ENCODE measurements at places on chromosomes 13 and 19.
A peak's percentile ranks its signal among the peaks of the same experiment; 100 is the strongest.

DNA sequence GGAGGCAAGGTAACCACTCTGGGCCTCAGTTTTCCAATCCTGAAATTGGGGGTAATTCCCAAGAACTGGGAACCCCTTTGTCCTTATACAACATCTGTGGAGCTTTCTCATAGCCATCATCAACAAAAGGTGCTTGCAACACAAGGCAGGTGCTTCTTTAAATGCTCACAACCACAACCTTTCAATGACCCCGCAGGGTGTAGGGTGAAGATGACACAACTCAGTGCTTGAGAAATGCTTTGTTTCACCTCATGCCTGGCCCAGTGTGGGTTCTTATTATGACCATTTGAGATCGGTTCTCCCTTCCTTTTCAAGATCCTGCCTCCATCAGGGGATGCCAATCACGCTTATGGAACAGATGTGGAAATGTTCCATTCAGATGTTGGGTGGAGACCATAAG, 8.4 kb downstream of the WIZ start:
- no peak for DNase-seq

GRCh38 chr19:30146346-30146745, 204.3 kb downstream of the URI1 start:
- no peak for DNase-seq

DNA sequence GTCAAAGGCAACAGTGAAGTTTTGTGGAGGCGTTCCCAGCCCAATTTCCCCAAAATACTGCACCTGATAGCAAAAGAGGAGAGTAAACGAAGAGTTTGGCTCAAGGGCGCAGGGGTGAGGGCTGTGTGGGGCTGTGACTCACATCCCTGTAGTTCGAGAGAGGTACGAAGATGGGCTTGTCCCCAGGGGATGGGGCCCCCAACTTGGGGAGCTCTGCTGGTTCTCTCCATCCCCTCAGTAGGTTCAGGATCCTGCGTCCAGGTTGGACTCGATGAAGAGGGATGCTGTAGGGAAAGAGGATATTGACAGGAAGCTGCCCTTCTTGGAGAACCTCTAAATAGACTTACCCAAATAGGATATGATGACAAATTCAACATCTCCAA, 3.4 kb downstream of the NAPSA start:
- no peak for DNase-seq

DNA sequence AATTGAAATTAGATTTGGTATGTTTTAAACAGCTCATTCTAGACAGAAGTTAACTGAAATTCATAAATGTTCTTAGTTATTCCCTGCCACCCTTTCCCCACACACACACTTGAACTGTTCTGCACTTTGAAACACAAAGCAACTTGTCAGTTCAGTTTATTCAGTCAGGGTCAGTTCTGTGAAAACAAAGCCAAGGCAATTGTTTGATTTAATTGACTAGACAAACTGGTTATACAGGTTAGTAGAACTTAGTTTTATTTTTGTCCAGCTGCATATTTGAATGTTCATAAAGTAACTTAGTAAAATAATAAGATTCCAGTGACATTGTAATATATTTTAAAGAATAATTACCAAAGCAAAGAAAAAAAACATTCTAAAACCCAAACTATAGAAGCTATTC, 98.3 kb upstream of the KLF5 start:
- DNase-seq = no peak

GRCh38 chr19:49689133-49690078, at the start of gene ADM5:
Gene ADM5 (plus strand): TSS chr19:49689594. CDS start chr19:49689838, 244 bp downstream.
- DNase-seq = no peak

- peak; percentile 15 for DNase-seq
These were observed 485 bp upstream of the ZNF845 start for GRCh38 chr19:53333066-53333462.

DNA sequence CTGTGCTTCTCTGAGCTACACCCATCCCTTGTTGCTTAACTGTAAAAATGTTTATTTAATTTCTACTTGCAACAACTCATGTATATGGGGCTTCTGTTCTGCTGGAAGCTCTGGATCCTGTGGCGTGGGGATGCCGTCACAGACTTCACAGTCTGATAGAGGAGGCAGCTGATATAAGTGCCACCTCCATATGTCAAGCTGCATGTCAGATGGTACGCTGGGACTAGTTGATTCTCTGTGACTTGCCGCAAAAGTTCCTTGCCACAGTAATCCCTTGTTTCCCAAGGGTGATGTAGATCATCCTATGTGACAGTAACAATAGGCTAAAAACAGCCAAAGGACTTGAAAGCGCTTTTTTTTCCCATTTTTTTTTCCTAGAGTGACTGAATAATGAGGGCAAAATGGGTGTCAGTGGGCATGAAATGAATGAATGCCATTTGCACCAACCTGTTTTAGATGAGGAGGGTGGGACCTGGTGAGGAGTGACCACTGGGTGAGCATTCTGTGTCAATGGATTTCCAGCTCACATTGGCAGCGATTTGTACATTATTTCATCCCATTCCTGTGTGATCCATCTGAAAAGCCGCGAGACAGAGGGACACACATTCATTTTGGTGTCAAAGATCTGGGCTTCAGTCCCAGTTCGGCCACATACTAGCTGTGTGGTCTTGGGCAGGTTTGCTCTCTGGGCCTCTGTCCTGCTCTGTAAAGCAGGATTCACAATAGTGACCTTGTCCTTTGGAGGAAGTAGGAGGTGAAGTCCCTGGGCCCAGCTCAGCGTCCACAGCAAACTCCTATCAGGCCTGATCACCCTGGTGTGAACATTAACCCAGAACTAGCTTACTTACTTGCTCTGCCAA, 88.9 kb upstream of the RNF113B start:
- DNase-seq = no peak

DNA sequence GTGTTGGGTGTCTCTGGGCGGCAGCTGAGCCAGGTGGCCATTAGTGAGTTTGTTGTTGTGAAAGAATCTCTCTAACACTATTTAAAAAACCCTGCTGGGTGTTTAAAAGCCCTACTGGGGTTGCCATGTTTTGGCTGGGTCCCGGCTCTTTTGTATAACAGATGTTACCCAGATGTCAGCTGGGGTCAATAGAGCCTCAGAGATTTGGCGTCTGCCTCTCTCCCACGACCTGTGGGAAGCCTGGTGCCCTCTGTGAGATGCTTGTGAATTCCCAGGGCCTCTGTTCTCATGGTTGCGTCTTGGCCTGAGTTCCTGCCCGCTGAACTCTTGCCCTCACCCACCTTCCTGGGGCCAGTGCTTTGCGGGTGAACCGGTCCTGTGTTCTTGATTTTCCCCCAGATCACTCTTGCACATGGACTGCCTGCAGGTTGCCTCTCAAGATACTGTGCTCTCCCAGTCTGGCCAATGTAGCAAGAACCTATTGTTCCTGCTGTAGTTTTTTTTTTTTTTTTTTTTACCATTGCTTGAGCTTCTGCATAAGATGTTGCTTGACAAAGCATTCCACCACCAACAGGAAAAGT, 9.5 kb downstream of the NFILZ start:
- no peak for DNase-seq

- DNase-seq = no peak
These were observed 6.7 kb downstream of the VWA8 start for GRCh38 chr13:41954226-41954625.

DNA sequence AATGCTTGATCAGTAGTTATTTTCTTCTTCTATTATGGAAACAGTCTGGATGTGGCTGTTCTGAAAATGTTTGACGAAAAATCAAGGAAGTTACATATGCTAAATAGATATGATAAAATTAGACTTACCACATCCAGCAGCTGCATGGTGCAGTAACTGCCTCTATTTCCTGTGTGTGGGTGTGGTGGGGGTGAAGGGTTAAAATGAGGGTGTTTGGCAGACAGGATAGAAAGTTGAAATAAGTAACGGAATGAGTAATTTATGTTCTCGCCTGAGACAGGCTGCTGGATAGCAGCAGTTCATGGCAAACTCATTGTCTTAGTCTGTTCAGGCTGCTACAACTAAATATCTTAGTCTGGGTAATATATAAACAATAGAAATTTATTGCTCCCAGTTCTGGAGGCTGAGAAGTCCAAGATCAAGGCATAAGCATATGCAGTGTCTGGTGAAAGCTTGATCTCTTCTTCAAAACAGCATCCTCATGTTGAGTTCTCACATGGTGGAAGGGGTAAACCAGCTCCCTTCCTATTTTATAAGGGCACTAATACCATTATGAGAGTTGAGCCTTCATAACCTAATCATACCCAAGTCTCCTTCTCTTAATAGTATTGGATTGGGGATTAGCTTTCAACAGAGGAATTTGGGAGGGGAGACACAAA, 1248.9 kb downstream of the SLITRK5 start:
- DNase-seq = peak; percentile 38

DNA sequence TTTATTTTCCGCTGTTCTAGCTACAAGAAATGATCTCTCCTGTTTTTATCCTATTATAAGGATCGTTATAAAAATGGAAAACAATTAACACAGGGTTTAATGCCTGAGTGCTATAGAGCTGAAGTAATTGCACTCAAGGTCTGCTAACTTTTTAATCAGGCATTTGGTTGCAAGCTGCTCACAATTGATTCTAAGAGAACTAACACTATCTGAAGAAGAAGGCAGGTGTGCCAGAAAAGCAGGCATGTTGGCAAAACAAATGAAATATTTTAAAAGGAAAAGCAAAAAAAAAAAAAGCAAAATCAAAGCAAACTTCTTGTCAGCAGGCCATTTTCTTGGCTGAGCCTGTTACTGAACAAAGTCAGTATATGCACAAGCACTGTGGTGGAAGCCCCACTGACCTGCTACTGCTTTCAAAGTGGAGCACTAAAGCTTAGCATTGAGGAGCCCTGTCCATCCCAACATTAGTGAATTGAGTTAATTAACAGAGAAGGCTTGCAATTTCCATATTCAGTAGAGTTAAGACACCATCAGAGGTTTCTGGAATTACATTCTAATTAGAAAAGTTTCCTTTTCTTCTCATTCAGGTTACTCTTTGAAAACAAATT, 574.2 kb downstream of the PCDH9 start:
- no peak for DNase-seq

DNA sequence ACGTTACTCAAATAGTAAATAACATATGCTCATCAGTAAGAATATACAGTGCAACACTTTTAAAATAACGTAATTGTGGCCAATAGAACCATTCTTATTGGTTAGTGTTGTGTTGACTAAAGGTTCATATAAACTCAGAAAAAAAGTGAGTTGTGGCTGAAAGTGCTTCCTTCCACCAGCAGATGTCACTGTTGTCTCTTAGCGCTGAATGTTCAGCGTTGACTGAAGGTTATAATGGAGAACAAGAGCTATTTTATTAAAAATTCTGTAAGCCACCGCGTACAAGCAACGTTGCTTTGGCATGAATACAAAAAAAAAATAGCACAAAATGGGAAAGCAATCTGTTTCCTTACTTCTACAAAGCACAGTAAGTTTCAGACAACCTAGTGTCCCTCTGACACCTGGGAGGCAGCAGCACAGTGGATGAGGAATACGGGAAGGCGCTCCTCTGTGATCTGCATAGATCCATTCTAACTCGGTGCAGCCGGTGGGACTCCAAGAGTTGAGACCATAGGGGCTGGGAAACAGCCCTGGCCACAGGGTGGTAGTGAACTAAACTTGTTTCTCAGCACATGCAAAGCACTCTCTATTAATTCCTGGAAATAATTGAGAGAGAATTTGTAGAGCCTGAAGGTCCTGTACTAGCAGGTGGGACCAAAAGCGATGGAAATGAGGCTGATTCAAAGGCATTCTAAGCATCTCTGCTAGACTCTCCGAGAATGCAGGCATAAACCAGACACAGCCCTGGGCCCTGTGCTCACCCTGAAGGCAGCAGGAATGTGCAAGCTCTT, 23.9 kb upstream of the OXGR1 start:
- DNase-seq = peak; percentile 20

DNA sequence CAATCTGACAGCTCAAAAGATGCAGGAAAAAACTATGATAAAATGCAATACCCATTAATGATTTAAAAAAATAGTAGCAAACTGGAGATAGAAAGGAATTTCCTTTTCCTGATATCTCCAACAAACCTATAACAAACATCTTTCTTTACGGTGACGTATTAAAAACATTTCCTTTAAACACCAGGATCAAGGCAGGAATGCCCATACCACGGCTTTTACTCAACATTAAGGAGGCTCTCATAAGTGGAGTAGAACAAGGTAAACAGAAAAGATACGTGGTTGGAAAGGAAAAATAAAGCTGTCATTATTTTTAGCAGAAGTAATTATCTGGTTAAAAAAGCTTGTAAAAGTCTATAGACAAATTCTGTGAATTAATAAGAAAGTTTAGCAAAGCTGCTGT, 61.1 kb downstream of the MIPEP start:
- no peak for DNase-seq

DNA sequence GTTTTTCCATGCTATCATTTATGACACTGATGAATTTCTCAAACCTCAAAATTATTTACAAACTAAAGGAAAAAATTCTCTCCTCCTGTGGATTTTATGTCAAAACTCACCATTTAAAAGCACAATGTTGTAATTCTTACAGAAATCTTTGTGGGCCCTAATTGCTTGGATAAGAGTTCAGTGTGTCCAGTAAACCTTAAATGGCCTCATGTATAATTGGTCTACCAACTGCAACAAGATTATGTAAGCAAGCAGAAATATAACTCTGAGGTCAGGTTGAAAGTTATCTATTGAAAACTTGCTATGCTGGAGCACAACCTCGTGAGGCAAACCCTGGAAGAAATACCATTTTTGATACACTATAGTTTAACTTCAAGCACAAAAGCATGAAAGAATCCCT, 22.0 kb downstream of the VWA8 start:
- DNase-seq = no peak

GRCh38 chr13:106570299-106570852, 2.4 kb upstream of the ARGLU1 start:
- peak; percentile 53 for DNase-seq

- DNase-seq = no peak
These were observed 22.1 kb upstream of the GGACT start for GRCh38 chr13:100610391-100611347.

GRCh38 chr19:33110137-33110910, 21.6 kb upstream of the WDR88 start:
- DNase-seq = no peak

GRCh38 chr19:41956621-41957020, 2.5 kb downstream of the RABAC1 start:
- DNase-seq = no peak

DNA sequence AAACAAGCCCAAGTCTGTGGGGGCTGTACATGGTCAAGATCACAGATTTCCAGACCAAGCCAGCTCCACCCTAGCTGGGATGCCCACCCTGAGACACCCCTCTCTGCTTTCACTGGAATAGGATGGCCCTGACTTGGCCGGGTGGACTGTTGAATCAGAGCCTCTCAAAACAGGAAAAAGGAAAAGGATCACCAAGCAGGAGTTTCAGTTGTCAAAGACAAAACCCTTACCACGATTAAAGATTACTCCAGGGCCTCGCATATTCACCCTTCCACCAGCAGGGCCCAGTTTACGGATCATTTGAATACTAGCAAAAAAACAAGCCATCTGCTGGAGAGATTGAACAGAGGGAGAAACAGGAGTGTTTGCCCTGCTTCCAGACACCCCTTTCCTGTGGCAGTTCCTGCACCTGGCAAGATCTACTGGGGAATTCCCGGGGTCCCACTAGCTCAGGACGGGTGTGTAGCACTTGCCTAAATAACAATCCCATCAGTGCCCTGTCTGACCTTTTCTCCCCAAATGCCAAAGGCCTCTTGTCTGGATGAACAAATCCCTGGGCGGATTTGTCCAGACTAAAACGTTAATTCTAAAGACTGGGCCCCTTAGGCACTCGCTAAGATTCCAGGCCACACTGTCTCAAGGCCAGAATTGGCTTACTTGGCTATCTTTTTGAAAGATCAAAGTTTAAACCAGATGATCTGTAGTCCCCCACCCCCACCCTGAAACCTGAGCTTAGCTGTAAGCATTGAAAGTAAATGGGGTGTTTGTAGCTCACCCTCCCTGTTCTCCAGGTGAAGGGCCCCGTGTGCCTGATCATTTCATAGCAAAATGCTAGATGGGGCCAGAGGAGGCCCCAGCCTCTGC, 38.4 kb downstream of the ACTN4 start:
- no peak for DNase-seq

GRCh38 chr13:99265821-99266426, 7.7 kb upstream of the GPR18 start:
- DNase-seq = no peak

Data from naive thymus-derived CD8-positive, alpha-beta T cell (primary cell).